ENCODE measurements at places on chromosomes 7 and 10.

DNA sequence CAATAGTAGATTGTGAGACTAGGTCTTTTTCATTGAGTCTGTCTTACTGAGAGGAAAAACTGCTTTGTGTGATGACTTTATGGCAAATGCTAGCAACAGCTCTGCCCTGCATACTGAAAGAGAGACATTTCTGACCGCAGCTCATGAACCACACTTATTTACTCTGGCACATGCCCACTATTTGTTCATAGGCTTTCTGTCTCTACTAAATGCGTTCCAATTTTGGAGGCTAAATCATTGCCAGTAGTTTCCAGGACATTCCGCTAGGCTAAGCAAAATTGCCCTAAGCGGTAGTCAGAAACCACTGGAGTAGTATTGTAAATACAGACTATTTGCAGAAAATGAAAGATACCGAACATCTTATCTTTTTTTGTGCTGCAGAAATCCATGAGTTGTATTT lies 55.6 kb upstream of the DLX6 start:
- peak; percentile 90 for DNase-seq

GRCh38 chr7:66157060-66157459 lies 42.4 kb downstream of the CRCP start:
- DNase-seq = no peak

- peak; percentile 75 for DNase-seq
Measured at GRCh38 chr7:1473864-1474512, 14.7 kb upstream of the MICALL2 start.

DNA sequence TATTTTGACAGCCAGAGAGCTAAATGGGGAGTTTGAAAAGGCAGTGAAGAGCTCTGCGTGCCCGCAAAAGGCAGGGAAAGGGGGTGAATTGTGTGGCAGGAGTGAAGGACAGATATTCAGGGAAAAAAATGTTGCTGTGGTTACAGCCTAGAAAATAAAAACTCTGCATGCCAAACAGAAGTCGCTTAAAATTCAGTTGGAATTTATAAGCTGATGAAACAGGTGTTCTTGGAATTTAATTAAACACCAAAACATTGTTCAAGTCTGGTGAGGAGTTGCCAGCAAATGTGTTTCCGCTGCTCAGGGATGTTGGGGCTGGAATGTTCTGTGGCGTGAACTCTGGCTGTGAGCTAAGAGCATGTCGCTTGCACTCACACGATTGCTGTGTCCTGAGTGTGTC lies 169.3 kb downstream of the ADRA2A start:
- no peak for DNase-seq

DNA sequence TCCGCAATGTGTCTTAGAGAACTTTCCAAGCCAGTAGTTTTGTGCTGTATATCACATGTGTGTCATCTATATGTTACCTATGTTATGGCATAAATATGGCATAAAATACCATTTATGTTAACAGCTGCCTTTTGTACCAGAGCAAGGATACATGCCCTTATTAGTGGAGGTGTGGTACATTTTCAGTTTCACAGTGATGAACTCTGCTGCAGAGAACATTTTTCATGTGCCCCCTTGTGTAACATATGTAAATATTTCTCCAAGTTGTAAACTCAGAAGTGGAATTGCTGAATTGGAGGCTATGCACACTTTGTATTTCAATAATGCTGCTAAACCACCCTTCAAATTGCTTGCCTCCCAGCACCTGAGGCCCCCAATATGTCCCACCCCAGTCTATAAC lies 31.9 kb upstream of the CRHR2 start:
- no peak for DNase-seq

DNA sequence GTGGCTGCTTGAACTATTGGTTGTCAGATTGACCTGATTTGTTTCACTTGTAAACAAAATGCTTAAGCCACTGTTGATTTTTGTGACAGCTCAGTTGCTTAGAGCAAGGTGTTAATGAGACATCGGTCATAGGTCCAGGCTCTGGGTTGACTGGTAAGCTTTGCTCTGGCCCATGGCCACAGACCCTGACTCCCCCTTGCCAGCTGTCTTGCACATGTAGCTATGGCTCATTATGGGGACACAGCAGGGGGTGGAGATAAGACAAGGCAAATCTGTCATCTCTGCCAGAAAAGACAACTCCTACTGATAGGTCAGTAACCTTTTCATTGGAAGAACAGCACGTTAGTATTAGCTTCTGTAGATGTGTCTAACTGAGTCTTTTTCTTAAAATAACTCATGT lies 95.3 kb downstream of the KAT6B start:
- DNase-seq = peak; percentile 67

DNA sequence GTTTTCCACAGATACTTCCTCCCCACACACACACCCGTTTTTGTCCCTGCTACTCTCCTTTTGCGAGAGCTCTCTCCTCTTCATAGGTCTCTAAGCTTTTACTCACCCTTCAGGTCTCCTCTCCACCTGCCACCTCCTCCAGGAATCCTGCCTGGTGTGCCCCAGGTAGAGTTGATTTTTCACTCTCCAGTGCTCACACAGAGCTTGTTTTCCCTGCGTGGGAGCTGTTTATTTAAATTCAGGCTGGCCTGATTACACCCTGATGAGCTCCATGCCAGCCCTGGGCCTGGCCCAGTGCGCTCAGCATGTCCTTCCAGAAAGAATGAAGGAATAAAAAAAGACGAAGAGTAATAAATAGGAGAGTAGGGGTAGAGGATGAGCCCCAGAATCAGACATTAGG lies 7.5 kb upstream of the CLDN4 start:
- DNase-seq = no peak

DNA sequence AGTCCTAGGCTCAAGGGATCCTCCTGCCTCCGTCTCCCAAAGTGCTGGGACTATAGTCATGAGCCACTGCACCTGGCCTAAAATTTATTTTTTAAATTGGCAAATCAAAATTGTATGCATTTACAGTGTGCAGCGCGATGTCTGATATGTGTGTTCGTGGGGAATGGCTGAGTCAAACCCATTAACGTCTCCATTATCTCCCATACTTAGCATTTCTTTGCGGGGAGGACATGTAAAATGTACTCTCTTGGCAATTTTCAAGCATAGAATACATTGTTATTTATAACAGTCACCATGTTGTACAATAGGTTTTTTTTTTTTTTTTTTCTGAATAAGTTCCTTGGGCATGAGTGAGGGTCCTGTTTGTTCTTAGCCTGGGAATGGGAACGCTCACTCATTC lies 3.8 kb downstream of the TMEM184A start:
- DNase-seq = no peak

GRCh38 chr10:24920907-24921881 lies 31.2 kb downstream of the PRTFDC1 start:
- peak; percentile 94 for DNase-seq

GRCh38 chr7:32108651-32109050 lies 38.4 kb upstream of the PDE1C start:
- DNase-seq = no peak

- no peak for DNase-seq
Measured at GRCh38 chr10:88466786-88467185, 116.3 kb downstream of the RNLS start.
